ENCODE measurements at places on chromosomes 16 and 17.

- DNase-seq, result no peak
These were observed 3.7 kb downstream of the NUBP2 start for GRCh38 chr16:1786242-1787055.

DNA sequence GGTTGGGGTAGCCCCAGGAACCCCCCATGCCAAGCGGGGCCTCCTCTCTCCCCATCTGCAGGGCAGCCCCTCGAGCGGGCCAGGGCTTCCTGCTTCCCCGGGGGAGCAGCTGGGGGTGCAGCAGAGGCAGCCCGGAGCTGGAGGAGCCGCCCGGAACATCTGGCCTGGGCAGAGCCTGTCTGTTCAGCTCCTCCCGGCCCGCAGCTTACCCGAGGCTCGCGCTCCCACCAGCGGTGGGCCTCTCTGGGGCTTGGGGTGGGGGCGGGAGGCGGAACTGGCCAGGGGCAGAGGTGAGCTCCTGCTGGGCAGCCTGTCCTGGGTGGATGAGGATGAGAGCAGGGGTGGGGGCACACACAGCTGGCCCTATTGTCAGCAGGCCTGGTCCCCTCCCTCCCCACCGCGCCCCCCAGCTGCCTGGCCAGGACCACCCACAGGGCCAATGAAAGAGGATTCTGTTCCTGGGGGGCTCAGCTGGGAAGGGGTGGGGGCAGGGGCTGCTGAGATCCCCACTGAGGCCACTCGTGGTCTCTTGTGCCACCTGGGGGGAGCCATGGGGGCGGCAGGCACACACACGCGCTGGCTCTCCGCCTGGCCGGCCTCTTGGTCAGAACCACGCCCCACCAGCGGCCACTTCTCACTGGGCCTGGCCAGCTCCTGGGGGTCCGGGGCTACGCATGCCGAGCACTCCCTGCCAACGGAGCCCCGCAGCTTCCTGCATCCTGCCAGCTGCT, 34.7 kb downstream of the BAHCC1 start:
- no peak for DNase-seq

DNA sequence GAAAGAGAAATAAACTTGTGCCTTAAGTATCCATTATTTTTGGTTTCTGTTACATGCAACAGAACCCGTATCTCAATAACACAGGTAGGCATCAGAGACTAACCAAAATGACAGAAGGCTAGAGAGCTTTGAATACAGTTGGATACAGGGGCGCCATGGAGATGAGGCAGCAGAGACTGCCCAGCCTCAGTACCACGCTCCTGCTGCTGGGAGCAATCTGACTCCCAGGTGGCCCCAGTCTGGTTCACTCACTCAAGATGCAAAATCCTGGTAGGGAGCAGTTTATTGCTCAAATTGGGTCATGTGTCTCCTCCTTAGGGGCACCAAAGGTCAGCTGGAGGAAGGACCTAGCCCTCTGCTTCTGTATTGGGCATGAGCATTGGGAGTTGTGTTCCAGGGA, 218.9 kb downstream of the USP22 start:
- DNase-seq, result no peak

GRCh38 chr17:45119964-45120363, 12.4 kb downstream of the PLCD3 start:
- no peak for DNase-seq

GRCh38 chr17:82311971-82312370, 5.4 kb downstream of the CD7 start:
- no peak for DNase-seq

DNA sequence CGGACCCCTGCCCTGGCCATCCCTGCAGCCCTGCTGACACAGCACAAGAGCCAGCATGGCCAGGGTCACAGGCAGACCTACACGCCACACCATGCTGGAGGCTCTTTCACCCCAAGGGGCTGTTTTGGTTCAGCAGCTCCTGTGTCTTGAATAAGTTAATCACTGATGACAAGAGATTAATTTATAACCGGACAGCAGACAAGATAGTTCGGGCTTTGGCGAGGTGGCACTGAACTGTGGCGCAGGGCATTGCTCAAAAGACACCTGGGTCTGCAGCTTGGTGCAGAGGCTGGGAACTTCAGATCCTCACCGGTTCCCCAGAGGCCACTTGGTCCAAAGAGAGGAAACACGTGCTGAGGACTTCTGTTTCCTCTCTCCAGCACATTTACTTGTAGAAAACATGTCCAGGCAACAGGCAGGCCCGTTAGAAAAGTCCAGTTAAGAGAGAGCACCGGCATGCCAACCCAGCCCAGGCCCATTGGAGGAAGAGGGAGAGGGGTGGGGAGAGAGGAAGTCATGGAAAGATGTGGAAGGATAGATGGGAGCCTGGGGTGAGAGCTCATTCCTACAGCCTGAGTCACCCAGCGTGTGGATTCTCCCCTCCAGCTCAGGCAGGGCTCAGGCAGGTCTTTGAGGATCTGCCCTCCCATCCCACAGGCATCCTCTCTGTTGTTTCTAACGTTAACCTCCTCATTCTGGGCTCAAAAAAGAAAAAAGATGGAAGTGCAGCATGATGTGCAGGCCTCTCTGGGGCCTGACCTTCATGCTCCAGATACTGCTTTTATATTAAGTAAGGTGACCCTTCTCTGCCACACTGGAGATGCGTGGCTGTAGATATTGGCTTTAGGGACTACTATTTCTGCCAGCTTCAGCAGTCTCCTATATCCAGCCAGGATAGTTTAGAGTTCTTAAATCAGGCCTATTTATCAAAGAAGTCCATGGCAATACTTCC, 80.0 kb upstream of the HNF1B start:
- no peak for DNase-seq

DNA sequence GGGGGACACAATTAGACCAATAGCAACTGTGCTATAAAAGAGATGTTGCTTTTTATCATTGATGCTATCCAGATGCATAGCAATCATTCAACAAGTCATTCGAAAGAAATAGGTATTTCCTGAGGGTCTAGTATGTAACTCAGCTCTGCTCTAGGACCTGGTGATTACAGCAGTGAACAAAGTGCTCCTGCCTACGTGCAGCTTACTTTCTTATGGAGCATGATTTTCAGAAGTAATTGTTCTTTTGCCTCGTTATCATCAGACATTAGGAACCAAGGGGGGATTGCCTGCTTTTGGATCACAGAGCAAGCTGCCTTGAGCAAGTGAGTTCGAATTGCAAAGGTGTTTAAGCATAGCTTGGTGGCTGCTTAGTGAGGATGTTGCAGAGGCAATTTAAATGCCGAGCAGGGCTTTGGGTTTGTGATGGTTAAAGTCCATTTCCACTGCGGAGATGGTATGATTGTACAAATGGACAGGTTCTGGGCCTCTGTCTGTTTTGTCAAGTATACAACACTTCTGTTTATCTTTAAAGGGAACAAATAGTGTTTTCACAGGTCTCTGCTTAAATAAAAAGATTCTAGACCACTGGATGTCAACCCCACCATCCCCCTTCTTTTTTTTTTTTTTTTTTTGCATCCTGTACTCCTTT, 41.5 kb downstream of the WWOX start:
- no peak for DNase-seq

DNA sequence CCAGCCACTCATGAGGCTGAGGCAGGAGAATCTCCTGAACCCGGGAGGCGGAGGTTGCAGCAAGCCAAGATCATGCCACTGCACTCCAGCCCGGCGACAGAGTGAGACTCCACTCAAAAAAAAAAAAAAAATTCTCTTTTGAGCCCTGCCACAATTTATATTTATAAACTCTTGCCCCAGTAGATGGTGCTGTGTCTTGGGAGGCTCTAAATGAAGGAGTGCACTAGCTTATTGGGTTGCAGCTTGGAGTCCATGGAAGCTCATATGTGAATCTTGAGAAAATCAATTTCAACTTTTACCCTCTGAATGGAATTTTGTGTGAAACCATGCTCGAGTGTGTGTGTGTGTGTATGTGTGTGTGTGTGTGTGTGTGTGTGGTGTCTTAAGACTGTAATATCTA, 420.1 kb downstream of the HS3ST4 start:
- DNase-seq, result no peak

DNA sequence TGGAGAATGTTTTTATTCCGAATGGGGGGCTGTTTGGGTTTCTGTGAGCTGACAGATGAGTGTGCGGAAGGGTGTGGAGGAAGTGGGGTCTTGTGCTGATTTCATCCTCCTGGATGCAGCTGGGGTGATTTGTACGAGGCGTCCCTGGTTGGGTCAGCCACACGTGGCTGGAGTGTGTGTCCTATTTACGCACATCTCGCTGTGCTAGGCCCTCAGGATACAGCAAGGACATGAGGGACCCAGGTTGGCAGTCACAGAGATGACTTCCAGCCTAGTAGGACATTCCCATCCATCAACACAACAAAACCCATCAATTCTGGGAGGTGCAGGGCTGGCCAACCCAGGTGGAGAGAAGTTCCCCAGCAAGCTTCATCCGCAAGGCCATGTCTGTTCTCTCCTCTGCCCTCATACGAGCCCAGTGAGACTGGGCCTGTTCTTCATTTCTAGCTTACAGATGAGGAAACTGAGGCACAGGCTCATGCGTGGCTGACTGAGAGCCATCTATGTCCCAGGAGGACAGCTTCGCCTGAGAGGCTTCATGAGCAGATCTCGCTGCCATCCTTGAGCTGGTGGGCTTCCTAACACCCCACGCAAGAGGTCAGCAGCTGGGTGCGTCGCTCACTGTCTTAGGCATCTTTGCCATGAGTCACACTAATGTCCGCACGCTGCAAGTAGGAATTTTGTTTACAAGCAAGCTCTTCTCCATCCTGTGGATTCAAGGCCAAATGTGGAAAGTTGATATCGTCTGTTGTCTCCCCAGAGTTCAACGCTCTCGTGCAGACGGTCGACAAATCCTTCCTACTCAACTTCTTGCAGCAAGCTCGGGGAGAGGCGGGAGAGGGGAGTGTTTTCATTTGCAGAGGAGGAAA, 24.4 kb downstream of the IRF8 start:
- no peak for DNase-seq

- DNase-seq, result no peak
These were observed 469 bp downstream of the GPRC5C start for GRCh38 chr17:74432424-74432690.

- no peak for DNase-seq
These were observed 1.7 kb downstream of the SLC52A1 start for GRCh38 chr17:5033352-5034015.

- DNase-seq, result no peak
These were observed 201.8 kb upstream of the CDH5 start for GRCh38 chr16:66164581-66165247.

GRCh38 chr17:39973496-39973895, 7.1 kb upstream of the PSMD3 start:
- DNase-seq, result no peak

DNA sequence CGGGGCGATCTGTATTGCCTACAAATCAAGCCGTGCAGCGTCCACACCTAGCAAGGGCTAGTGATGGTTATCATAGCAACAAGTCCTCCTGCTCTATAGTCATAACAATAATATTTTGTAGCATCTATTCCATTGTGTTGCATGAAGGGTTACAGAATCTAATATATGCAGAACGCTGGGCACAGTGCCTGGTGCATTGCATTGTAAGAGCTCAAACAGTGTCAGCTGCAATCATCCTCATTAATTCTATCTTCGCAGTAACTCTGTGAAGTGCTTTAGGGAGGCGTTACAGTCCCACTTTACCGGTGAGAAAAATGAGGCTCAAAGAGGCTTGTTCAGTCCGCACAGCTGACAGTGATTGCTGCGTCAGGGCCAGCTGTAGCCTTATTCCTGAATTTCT, 149.4 kb downstream of the RBFOX1 start:
- no peak for DNase-seq

GRCh38 chr17:73750975-73751374, 106.7 kb upstream of the SDK2 start:
- no peak for DNase-seq

GRCh38 chr17:65759532-65759931, 198.1 kb upstream of the AXIN2 start:
- no peak for DNase-seq

DNA sequence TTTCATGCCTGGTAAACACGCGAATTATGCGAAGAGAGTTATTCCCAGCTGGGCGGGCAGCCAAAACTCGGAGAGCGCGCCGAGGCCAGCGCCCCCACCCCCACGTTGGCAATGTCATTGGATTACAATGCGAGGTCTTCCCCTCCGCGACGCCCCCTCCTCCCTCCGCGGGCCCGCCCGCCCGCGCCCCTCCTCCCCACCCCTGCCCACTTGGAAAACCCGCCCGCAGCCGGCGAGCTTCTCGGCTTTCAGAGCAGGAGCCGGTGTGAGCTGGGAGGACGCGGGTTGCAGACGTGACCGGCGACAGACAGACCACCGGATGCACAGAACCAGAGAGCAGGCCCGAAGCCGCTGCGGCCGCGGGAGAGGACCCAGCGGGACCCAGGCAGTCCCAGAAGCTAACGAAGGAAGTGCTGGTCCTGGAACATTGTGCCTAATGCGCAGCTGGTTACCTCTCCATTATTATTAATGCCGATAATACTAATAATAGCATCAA, 4.0 kb downstream of the NOG start:
- no peak for DNase-seq

- no peak for DNase-seq
These were observed 9.1 kb downstream of the UNC13D start for GRCh38 chr17:75834928-75835653.

GRCh38 chr17:82277851-82278250, 4.4 kb upstream of the CSNK1D start:
- DNase-seq, result no peak

- no peak for DNase-seq
These were observed 30.6 kb downstream of the METRNL start for GRCh38 chr17:83109793-83110645.

GRCh38 chr17:74677558-74678466, 34.9 kb downstream of the CD300LF start:
- DNase-seq, result no peak

GRCh38 chr17:50099003-50099402, 3.9 kb downstream of the PDK2 start:
- no peak for DNase-seq

- no peak for DNase-seq
These were observed 6.5 kb upstream of the LASP1NB start for GRCh38 chr17:38918916-38919315.

DNA sequence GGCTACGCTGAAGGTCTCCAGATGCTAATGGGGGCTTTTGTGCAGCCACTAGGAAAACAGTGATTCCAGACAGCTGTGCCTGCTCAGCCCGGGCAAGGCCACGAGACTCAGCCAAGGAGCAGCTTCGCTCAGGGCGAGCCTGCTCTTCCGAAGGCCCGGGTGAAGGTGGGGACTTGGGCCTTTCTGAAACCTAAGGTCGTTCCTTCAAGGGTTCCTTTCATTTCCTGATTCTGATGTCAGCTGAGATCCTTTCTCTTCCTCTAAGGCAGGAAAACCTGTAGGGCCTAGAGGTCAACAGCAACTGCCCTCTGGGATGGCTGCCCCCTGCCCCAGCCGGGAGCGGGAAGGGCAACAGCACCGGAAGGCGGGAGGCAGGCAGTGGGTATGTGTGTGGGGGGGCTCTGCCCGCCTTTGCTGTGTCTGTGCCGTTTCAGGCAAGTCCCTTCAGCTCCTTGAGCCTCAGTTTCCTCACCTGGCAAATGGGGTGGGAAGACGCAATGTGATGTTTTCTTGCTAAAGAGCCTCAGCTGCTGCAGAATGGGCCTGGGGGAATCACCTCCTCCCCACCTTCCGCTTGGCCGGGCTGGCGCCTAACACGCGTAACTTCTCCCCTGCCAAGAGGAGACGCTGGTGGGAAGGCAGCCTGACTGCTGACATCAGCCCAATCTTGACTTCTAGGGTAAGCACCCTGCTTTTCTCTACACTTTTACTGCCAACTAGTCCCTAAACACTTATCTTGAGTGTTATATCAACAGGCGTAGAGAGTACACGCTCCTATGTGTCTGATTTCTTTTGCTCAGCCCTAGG, 32.8 kb downstream of the IRF8 start:
- DNase-seq, result no peak
